ENCODE measurements at places on chromosomes 1 and 21.

DNA sequence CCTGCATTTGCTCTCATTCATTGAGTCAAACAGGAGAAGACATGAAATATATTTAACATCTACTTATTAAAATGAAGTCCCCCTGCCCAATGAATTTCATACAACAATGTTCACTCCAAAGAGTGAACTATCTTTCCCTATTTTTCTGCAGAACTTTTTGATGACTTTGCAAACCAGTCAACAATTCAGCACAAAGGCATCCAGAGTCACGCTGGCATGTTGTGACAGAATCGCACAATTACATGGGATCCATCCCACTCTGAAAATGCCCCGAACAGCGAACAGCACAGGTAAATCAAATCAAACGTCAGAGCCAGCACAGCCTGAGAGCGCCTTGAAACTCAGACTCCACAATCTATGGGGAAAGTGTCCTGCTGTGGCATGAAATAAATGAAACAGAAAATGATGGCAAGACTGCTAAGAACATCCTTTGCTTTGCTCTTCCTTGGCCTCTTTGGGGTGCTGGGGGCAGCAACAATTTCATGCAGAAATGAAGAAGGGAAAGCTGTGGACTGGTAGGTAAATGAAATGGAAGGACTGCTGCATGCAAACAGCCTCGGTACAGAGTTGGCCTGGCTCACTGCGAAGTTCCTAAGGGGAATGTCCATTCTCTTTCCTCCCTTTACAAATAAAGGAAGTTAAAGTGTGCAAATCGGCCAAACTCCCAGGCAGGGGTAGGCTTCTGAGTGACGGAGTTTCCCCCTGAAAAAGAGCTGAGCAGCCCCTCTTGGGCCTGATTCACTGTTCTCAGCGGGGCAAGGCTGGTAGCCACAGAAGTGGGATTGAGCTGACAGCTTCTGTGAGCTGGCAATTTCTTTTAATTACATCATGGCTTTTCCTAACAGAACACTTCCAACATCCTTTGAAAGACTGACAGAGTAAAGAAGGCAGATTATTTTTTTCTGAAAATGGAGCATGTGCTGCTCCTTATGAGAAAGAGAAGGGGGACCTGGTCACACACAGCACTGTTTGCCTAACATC is at the start of gene DNASE2B:
TSS of gene DNASE2B (plus strand) at position 310 of the 981 bp plus-strand sequence. CDS start at position 391, 81 bp downstream.
- DNase-seq = no peak

DNA sequence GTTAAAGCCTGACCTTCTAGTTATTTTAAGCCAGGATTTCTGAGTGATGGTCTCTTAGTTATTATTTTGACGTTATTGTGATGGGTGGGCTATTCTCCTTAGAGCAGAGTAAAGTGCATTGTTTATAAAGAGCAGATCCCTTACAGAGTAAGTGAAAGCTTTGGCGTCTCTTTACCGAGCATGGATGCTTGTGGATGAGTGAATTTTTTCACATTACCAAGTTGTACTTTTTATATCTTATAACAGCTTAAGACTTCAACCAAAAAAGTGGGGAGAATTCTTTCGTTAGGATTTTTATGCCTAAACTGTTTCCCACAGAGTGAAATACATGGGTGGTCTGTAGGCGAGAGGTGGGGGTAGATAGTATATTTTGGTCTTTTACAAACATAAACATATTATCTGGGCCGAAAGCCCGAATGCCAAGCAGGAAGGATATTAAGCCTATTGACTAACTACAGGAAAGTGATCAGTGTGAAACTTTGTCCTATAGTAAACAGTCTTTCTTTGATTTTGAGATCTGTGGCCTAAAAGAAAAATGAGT is 279.1 kb upstream of the C1orf105 start:
- DNase-seq = no peak

- DNase-seq = no peak
Measured at GRCh38 chr1:226526801-226527595, 21.6 kb upstream of the STUM start.

- no peak for DNase-seq
Measured at GRCh38 chr1:201591981-201592380, 53.1 kb downstream of the NAV1 start.

DNA sequence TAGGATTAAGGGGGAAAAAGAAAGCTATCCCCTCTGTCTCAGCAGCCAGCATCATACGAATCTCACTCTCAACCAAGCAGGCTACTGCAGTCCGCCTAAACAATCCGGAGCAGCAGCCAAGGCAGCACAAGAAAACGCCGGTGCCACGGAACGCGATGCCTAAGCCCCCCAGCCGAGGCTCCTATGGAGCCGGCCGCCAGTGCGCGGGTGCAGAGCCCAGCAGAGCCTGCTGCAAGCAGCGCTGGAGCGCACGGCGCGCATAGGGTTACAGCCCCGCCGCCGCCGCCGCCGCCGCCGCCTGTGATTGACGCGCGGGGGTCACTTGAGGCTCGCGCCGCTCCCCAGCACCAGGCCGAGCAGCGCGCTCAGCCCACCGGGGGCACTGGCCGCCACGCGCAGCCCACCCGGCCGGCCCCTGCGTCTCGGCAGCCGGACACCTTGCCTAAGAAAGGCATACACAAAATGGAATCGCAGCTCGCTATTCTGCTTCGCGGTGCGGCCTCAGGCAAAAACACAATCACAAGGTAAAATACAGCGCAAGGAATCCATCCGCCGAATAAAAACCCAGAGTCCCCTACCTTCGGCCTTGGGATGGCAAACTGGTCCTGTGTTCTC is 780 bp downstream of the HIVEP3 start:
- peak; percentile 88 for DNase-seq

DNA sequence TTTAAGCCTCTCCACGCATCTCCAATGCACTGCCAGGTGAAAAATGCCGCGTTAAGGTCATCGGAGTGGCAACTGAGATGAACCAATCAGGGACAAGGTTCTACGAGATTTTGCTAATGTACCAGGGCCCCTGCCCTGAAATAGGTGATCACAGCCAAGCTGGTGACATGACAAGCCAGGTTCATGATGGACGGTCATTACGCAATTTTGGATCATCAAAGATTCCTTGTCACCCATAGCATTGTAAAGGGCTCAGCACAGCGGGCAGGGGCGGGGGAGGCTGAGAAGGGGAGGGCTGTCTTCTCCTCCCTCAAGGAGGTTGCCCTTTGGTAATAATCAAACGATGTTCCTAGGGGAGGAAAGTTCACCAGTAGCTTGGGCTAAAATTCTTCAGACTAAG is 475.5 kb downstream of the NPHP4 start:
- no peak for DNase-seq

GRCh38 chr1:1194723-1195122 is 11.7 kb downstream of the TNFRSF18 start:
- no peak for DNase-seq

- no peak for DNase-seq
Measured at GRCh38 chr1:166811691-166812090, 27.6 kb upstream of the POGK start.

GRCh38 chr1:233584376-233584775 is 29.5 kb upstream of the KCNK1 start:
- no peak for DNase-seq

DNA sequence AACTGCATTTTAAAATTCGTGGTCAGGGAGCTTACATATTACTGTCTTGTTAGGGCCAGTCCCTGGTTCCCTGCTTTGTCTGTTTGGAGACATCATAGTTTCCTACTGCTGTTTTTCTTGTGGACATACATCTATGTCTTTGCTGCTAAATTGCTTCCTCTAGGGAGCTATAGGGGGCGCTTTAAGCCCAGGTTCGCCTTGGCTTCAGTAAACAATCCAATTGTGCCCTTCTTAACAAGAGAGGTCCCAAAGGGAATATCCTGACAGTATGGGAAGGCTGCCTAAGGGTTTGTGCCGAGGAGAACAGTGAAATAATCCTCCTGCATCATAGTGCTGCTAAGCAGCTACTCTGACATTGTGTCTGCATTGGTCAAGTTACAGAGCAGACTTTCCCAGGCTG is 112.5 kb downstream of the USH2A start:
- no peak for DNase-seq

GRCh38 chr1:66250478-66250877 is 283.5 kb upstream of the SGIP1 start:
- DNase-seq = no peak

DNA sequence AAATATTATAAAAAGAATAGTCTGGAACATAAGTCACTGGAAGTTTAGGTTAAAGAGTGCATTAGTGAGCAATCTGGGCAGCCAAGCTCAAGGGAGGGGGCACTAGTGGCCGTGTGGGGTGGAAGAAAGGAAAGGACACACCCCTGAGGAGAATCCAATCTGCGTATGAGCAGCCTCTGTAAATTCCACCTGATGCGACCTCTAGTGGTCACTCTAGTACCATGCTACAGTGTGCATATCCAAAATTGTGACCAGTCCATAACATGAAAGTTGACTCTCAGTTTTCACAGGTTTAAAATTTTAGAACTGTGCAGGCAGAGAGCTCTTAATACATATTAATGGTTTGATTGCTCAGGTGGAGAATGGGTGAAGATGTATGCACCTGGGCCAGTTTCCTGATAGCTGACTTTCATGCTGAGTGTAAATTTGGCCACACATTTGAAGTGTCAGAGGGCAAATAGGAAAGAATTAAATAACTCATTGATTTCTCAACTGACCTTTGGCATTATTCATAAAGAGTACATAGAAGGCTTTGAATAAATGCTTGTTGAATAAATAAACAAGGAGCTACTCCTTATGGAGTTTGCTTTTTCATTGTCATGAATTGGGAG is 105.9 kb upstream of the C21orf91 start:
- DNase-seq = peak; percentile 53

DNA sequence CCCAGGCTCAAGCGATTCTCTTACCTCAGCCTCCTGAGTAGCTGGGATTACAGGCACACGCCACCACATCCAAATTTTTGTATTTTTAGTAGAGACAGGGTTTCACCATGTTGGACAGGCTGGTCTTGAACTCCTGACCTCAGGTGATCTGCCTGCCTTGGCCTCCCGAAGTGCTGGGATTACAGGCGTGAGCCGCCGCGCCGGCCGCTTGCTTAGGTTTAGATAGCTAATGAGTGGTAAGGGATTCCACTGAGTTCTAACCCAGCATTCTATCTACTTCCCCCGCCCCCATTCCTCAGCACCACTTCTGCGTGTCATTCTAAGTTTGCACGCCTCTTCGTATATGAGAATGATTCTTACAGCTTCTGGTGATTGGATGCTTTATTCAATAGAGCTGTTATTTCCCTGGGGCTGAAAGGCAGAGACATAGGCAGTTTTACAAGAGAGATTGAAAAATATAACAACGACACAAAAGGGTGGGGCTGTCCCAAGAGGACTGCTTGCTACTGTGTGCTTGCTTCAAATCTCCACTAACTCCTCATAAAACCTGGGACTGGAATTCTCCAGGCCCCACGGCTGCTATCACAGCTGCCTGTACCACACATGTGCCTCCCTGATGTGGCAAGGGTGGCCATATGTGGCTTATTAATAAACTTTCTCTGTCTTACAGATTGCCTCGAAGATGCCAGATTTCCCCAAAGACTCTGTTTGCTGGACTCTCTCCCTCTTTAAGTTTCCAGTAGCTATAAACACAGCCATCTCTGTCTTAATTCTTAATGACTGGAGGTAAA is 23.7 kb upstream of the GREM2 start:
- no peak for DNase-seq

- no peak for DNase-seq
Measured at GRCh38 chr21:20968391-20968790, 29.8 kb upstream of the NCAM2 start.

GRCh38 chr1:18657506-18658201 is 27.0 kb downstream of the PAX7 start:
- peak; percentile 79 for DNase-seq

GRCh38 chr1:20389571-20389970 is 96.4 kb downstream of the CAMK2N1 start:
- DNase-seq = no peak
